ENCODE measurements at places on chromosomes 6 and 20. TPM values are rescaled to one million over a fixed set of nuclear protein-coding genes. Genes with fewer than 3 reads are reported as not detected.

GRCh38 chr6:19836799-19837510 lies at the start of gene ID4:
ID4 (plus strand) TSS chr6:19837370; CDS start chr6:19837755, 385 bp downstream.
- H3K36me3 ChIP-seq: no peaks in the 10 kb centered on the region
- H3K27ac ChIP-seq: no peak within 1 kb of the TSS
- H3K27me3 ChIP-seq: peaks cover 7% of the 10 kb centered on the region
- peak within 1 kb of the TSS; percentile 83 for H3K4me3 ChIP-seq
- H3K4me1 ChIP-seq: peaks cover 12% of the 10 kb centered on the region

GRCh38 chr20:49591217-49591865 lies 23.4 kb upstream of the PTGIS start:
- peaks cover 30% of the 10 kb centered on the region for H3K4me1 ChIP-seq
- H3K36me3 ChIP-seq: no peaks in the 10 kb centered on the region
- H3K4me3 ChIP-seq: no peak overlapping the region
- peak; percentile 30 for DNase-seq
- no peak overlapping the region for H3K27ac ChIP-seq
- no peaks in the 10 kb centered on the region for H3K27me3 ChIP-seq

GRCh38 chr20:53312957-53313356 lies 280.7 kb downstream of the ZNF217 start:
- H3K4me3 ChIP-seq: no peak overlapping the region
- H3K27me3 ChIP-seq: peaks cover 79% of the 10 kb centered on the region
- no peak for DNase-seq
- no peaks in the 10 kb centered on the region for H3K36me3 ChIP-seq
- no peak overlapping the region for H3K27ac ChIP-seq

- no peak for DNase-seq
- H3K27me3 ChIP-seq: no peaks in the 10 kb centered on the region
- H3K36me3 ChIP-seq: no peaks in the 10 kb centered on the region
- peaks cover 6% of the 10 kb centered on the region for H3K4me1 ChIP-seq
Measured at GRCh38 chr6:36703081-36703606, 5.5 kb downstream of the RAB44 start.

Gene BFSP1
- 2.7 TPM for total RNA-seq

DNA sequence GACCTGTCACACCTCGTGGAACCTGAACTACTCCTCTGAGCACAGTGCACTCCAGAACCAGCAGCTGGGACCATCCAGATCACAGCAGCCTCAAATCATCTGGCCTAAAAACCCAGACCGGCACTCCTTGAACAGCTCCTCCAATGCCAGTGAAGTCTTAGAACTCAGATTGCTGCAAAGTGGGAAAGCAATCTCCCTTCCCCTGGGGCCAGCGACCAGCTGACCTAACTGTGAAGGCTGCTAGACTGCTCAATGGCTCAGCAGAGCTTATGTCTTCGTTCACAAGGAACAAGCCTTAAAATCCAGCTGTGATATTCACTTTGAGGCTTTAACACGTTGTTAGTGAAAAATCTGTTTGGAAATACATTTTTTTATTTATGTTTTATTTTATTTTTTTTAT lies 243.2 kb downstream of the ANKRD60 start:
- no peaks in the 10 kb centered on the region for H3K36me3 ChIP-seq
- no peak for DNase-seq
- H3K4me1 ChIP-seq: peaks cover 7% of the 10 kb centered on the region
- no peak overlapping the region for H3K4me3 ChIP-seq
- H3K27ac ChIP-seq: no peak overlapping the region
- H3K27me3 ChIP-seq: no peaks in the 10 kb centered on the region

DNA sequence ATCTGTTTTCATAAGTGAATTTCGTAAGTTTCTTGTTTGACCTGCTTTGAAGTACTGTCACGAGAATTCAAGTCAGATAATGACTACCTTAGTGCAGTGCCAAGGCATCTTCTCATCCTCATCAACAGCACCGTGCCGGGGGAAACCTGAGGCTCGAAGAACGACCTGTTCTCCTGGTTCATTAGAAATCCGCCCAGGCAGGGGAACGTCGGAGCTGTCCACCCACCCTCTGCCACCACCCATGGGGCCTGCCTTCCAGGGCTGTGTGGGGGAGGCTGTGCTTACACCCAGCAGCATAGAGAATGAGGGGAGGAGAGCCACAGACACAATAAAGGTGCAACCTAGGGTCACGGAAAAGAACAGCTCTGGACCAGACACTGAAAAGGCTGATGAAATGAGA lies 101.6 kb downstream of the RAMACL start:
- H3K4me3 ChIP-seq: no peak overlapping the region
- H3K4me1 ChIP-seq: no peaks in the 10 kb centered on the region
- H3K36me3 ChIP-seq: no peaks in the 10 kb centered on the region
- H3K27me3 ChIP-seq: no peaks in the 10 kb centered on the region
- no peak for DNase-seq
- H3K27ac ChIP-seq: no peak overlapping the region

- H3K27me3 ChIP-seq: peaks cover 77% of the 10 kb centered on the region
- no peaks in the 10 kb centered on the region for H3K4me1 ChIP-seq
Measured at GRCh38 chr6:8240301-8240700, 138.0 kb upstream of the EEF1E1 start.

Gene PRRT1
- total RNA-seq: not detected

Gene HAO1
- not detected for total RNA-seq

DNA sequence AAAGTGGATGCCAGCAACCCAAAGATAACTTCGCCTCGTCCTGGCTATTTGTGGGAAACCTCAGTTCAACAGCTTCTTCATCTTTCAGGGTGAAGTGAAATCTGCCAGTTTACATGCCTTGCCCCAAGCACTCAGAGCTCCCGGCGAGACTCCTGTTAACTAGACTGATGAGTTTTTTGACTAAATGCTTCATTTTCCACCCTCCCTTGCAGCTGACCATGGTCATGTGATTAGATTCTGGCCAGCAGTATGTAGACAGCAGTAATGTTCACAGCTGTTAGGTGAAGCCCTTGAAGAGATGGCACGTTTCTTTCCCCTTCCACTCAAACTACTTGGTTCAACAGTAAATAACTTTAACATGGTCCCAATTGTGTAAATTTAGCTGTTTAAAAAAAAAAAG lies 718.8 kb upstream of the FLRT3 start:
- no peaks in the 10 kb centered on the region for H3K4me1 ChIP-seq
- H3K27ac ChIP-seq: no peak overlapping the region

DNA sequence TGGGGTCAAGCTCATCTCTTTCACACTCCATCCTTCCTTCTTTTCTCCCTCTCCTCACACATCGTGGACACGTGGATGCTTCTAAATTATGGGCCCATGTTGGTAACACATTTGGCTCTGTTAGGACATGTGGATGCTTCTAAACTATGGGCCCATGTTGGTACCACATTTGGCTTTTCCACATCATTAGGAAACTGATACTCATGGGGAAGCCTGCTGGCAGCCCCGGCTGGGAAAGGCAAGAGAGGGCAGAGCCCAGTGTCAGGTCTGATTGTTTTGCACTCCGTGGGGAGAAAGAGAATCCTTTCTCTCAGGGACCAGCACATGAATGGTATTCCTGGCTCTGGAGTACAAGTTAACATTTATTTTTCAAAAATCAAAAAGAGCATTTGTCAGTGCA lies 4.0 kb upstream of the CST1 start:
- H3K27ac ChIP-seq: no peak overlapping the region
- no peak overlapping the region for H3K4me3 ChIP-seq
- H3K4me1 ChIP-seq: peaks cover 15% of the 10 kb centered on the region
- H3K27me3 ChIP-seq: no peaks in the 10 kb centered on the region
- no peak for DNase-seq

DNA sequence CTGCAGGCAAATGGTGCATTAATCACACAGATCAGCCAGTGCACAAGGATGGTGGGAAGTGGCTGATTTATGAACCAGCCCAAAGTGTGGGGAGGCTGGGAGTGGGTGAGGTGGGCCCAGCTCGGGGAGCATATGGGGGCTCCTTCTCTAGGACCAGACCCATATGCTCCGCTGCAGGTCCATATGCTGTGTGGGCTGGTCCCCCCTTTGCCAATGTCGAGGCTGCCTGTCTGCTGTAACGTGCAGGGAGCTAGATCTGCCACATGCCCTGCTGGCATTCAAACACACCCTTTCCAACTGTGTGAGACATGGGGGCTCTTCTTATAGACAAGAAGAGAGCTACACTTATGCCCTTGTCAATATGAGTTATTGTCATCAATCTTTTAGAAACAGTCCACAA lies 566.3 kb downstream of the DHX35 start:
- H3K27ac ChIP-seq: no peak overlapping the region
- H3K27me3 ChIP-seq: no peaks in the 10 kb centered on the region
- H3K36me3 ChIP-seq: no peaks in the 10 kb centered on the region

GRCh38 chr6:34249469-34250261 lies 859 bp upstream of the SMIM29 start:
- no peak for DNase-seq
- H3K27ac ChIP-seq: no peak overlapping the region
- peaks cover 6% of the 10 kb centered on the region for H3K36me3 ChIP-seq
- H3K4me3 ChIP-seq: peak overlapping the region; percentile 79
- peaks cover 47% of the 10 kb centered on the region for H3K4me1 ChIP-seq

Gene CD109
- total RNA-seq: 16.8 TPM

Gene CGAS
- 19.4 TPM for total RNA-seq

DNA sequence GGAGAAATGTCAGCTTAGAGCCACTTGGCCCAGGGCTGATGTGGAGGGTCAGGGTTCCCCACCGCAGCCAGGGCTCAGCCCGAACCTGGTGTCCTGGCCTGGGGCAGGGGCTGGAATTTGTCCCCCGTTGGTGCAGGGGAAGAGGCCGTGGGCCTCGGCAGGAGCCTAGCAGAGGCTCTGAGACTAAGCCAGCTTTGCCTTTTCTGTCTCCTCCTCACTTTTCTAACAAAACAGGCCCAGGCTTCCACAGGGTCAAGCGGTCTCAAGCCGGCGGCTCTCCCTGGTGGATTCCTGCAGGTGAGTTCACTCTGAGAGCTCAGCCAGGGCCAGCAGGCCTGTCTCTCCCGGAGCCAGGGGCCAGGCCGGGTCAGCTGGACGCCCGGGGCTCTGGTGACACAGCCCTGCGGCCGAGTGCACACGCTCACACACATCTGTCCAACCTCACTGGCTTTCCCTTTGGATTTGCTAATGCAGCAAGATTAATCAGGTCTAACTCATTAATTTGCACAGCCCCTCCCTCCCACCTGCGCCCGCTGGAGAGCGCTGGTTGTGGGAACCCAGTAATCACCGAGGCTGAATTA lies 2.9 kb upstream of the CHRNA4 start:
- no peaks in the 10 kb centered on the region for H3K36me3 ChIP-seq
- H3K4me1 ChIP-seq: no peaks in the 10 kb centered on the region
- DNase-seq: no peak
- no peak overlapping the region for H3K27ac ChIP-seq
- H3K4me3 ChIP-seq: no peak overlapping the region

DNA sequence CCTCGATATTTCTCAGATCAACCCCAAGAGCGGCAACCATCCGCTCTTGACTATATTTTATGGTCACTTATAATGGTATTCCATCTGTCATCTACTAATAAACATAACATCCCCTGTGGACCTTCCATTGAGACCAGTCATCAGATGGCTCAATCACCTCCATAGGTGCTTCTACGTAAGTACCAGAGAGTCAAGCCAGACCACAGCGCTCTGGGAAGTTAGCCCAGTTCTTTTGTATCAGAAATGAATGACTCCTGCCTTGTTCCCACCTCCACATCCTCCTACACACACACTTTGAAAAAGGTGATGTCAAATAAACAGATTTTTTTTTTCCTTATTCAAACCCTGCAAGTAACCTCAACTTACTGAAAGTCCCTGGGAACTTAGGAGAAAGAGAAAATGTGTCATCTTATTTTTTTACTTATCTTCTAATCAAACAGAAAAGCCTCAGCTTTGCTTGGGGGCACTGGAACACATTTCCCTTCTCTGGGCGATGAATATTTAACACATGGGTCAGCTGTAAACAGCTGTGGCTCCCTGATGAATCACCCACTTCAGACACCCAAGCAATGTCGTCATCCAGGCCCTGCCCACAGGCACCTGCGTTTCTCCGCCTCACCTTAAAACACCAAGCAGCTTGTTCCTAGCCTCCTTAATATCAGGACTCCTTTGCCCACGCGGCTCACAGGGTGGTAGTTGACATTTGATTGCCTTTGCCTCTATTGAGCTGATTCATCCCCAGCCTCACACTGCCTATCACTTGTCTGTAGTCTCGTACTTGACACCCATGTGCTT lies 121.4 kb upstream of the LY86 start:
- H3K27ac ChIP-seq: peak overlapping the region; percentile 35
- no peaks in the 10 kb centered on the region for H3K36me3 ChIP-seq
- peak; percentile 76 for DNase-seq
- peaks cover 18% of the 10 kb centered on the region for H3K27me3 ChIP-seq

DNA sequence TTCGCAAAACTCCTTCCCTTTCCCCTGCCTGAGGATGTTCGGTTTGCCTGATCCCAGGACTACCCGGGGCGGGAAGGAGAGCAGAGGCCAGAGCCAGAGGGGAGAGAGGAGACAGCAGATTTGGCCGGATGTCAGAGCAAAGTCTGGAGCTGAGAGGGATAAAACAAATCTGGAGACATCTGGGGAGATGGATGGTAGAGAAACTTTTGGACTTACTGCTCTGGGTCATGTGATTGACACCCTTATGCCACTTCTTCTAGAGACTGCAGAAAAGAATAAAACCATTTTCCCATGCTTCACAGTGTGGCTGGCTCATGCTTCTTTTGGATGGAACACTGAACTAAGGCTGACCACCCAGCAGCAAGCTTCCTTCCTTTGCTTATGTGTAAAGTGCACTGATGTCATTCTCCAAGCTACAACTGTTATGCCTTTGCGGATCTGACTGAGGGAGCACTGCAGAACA lies 174.7 kb downstream of the FOXC1 start:
- H3K27ac ChIP-seq: no peak overlapping the region
- no peak overlapping the region for H3K4me3 ChIP-seq
- H3K27me3 ChIP-seq: no peaks in the 10 kb centered on the region
- H3K4me1 ChIP-seq: no peaks in the 10 kb centered on the region
- no peak for DNase-seq

Gene KCNS1
- total RNA-seq: not detected

DNA sequence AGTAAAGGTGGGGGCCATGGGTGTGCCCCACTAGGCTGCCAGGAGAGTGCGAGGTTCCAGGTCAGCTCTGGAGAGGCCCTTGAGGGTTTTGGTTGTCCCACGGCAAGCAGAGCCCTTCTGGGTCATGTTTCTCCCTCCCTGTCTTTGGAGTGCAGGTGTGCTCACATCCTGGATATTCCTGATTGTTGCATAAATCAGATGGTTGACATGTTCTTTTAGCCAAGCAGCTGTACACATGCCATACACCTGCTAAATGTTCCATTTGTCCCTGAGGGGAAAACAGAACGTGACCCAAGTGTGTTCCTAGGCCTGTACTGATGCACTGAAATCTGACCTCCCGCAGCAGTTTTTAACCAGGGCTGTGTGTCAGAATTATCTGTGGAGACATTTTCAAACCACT lies 77.5 kb upstream of the BEND3 start:
- no peaks in the 10 kb centered on the region for H3K36me3 ChIP-seq
- H3K4me1 ChIP-seq: no peaks in the 10 kb centered on the region
- DNase-seq: no peak

DNA sequence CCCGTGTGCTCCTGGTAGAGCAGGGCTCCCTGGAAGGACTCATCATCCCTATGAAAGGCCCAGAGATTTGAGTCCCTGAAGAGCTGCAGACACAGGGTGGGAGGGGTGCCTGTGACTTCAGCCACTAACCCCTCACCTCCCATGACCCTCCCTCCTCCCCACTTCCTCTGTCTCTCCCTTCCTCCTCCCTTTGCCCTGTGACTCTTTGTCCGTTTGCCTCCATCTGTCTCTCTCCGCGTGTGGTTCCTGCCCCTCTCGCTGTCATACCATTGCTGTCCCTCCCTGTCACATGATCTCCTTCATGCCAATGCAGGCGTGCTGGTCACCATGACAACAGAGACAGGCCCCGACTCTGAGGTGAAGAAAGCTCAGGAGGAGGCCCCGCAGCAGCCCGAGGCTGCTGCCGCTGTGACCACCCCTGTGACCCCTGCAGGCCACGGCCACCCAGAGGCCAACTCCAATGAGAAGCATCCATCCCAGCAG lies 19.0 kb downstream of the EPB41L1 start:
- H3K36me3 ChIP-seq: no peaks in the 10 kb centered on the region
- H3K27me3 ChIP-seq: no peaks in the 10 kb centered on the region
- no peak overlapping the region for H3K4me3 ChIP-seq
- DNase-seq: no peak
- no peak overlapping the region for H3K27ac ChIP-seq

All from PC-3 (cell line).